Testis (tissue), 5 donors: ENCODE measurements at places on chromosomes 5 and 9. TPM values are rescaled to one million over a fixed set of nuclear protein-coding genes. Genes with fewer than 3 reads are reported as not detected.
A peak's percentile ranks its signal among the peaks of the same experiment; 100 is the strongest.

The TTC16 gene
- 25.0 TPM for total RNA-seq

DNA sequence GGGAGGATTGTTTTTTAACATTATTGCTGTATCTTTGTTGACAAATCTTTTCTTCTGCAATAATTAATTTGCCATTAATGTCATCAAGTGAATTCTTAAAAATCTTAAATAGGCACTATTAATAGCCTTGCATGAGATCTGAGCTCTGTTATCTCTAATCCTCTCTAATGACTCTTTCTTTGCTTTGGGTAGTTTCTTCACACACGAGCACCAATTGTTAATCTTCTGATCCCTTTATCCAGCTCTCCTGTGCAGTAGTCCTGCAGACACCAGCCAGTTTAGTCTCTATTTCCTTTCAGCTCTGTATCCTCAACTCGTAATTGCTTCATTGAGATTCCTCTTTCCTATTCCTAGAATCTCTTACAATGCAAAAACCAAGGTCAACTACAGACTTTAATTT is 8.1 kb downstream of the SPINK14 start:
- no peaks in the 10 kb centered on the region for H3K27me3 ChIP-seq
- H3K36me3 ChIP-seq = no peaks in the 10 kb centered on the region
- H3K4me1 ChIP-seq = no peaks in the 10 kb centered on the region
- DNase-seq = no peak
- no peak overlapping the region for H3K27ac ChIP-seq

DNA sequence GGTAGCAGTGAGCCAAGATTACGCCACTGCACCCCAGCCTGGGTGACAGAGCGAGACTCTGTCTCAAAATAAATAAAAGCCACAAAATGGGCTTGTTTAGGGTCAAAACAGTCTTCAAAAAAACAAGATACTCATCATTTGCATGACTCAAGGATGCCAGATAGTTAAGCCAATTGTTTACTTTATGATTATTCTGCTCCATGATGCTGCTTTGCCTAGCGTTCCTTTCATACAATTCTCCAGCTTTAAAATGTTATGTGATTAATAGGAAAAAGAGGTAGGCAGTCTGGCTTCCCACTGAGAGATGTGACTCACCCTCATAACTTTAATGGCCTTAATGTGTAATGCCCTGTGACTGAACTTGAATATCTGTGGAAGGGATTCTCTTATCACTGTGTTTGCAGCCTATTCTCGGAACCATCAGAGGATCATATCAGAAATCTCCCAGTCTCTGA is 364.6 kb upstream of the TRPC7 start:
- DNase-seq = no peak
- H3K4me3 ChIP-seq = no peak overlapping the region
- H3K4me1 ChIP-seq = no peaks in the 10 kb centered on the region
- no peaks in the 10 kb centered on the region for H3K27me3 ChIP-seq
- no peak overlapping the region for H3K27ac ChIP-seq
- no peaks in the 10 kb centered on the region for H3K36me3 ChIP-seq

The PCAT7 gene
- total RNA-seq = 4.3 TPM

GRCh38 chr5:117594166-117594565 is 1019.5 kb upstream of the SEMA6A start:
- H3K4me3 ChIP-seq = no peak overlapping the region
- peak; percentile 21 for DNase-seq
- H3K36me3 ChIP-seq = no peaks in the 10 kb centered on the region
- no peaks in the 10 kb centered on the region for H3K4me1 ChIP-seq
- no peak overlapping the region for H3K27ac ChIP-seq

DNA sequence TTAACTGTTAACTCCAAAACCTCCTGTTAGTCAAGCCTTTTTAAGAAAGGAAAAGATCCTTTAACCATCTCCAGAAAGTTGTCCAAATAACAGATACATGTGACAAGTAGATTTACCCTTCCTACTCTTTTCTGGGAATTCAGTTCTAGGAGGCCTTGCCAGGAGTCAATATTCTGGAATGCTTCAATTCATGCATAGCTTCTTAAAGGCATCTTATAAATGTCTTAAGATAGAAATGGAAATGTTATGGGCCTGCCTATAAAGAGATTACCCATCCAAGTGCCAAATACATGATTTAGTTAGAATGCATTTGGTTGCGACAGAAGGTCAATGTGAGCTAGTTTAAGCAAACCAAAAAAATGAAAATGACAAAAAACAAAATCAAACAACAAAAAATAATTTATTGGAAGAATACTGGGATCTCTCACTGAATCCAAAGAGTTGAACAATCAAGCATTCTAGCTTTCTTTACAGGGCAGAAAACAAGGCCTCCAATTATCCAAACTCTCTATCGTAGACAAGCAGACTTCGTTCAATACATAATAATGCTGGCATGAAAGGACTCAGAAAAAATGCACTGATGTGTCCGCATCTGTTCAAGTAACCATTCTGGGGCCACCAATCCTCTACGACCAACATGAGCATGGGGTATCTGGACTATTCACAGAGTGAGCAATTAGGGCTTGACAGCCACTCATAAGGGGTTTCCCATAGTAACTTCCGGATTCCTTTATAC is 188.6 kb downstream of the CTNND2 start:
- no peaks in the 10 kb centered on the region for H3K36me3 ChIP-seq
- H3K4me1 ChIP-seq = no peaks in the 10 kb centered on the region
- no peak overlapping the region for H3K27ac ChIP-seq

DNA sequence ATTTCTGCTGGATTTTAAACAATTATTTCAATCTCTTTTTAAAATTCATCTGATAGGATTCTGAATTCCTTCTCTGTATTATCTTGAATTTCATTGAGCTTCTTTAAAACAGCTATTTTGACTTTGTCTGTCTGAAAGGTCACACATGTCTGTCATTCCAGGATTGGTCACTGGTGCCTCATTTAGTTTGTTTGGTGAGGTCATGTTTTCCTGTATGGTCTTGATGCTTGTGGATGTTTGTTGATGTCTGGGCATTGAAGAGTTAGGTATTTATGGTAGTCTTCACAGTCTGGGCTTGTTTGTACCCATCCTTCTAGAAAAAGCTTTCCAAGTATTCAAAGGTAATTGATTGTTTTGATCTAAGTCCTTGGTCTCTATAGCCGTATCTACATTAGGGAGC is 39.1 kb downstream of the DENND4C start:
- no peak overlapping the region for H3K27ac ChIP-seq
- no peak overlapping the region for H3K4me3 ChIP-seq
- no peak for DNase-seq
- H3K4me1 ChIP-seq = no peaks in the 10 kb centered on the region
- no peaks in the 10 kb centered on the region for H3K27me3 ChIP-seq

DNA sequence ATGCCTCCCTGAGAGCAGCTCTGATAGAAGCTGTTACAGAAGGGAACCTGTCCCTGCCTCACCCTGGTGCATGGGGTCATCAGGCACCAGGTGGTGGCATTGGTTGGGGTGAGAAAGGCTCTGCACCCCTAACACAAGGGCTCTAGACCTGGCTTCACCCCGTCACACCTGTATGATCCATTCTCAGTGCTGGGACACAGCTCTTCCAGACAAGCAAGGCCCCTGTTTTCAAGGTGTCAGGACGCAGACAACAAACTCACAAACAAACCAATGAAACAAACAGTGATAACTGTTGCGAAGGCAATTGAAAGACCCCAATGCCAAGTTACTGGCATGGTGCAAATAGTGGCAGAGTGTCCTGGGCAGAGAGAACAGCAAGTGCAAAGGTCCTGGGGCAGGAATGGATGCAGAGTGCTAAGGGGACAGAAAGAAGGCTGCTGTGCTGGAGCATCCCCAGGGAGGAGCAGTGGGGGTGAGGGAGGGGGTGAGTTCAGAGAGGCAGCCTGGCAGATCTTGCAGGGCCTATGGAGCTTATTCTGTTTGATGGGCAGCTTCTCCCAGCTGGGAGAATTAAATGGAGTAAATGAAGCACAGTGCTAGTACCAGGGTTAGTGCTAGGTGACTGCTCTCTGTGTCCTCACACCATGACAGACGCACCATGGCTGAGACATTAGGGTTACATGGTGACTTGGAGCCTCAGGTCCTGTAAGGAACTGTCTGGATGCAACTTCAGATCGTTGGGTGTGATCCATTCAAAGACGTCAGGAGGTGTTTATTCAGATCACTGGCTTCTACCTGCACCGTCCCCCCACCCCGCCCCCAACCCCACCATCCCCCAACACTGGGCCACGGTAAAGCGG is 67.9 kb upstream of the UNC5A start:
- DNase-seq = no peak
- H3K27ac ChIP-seq = no peak overlapping the region
- no peaks in the 10 kb centered on the region for H3K27me3 ChIP-seq

The SIT1 gene
- total RNA-seq = not detected

The SPATA31D4 gene
- total RNA-seq = 6.1 TPM

GRCh38 chr9:72460342-72461312 is 60.8 kb upstream of the TMC1 start:
- DNase-seq = no peak
- H3K4me1 ChIP-seq = no peaks in the 10 kb centered on the region
- no peaks in the 10 kb centered on the region for H3K27me3 ChIP-seq
- no peaks in the 10 kb centered on the region for H3K36me3 ChIP-seq
- H3K27ac ChIP-seq = no peak overlapping the region
- H3K4me3 ChIP-seq = no peak overlapping the region

DNA sequence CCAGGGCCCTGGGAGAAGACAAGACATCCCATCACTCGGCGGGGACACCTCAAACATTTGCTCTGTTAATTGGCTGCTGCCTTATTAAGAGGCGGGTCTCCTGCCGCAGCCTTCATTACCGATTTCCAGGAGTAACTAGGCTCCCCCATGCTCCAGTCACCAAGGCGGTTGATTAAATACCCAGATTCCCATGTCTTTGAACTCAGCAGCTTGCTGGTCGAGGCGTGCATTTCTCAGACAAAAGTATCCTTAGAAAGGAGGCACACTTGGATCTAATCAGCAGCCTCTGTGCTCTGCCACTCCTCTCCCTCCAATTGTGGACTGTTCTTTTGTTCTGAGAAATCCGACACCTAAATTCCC is 228.8 kb downstream of the FSTL4 start:
- H3K27me3 ChIP-seq = no peaks in the 10 kb centered on the region
- no peak overlapping the region for H3K4me3 ChIP-seq
- peak; percentile 12 for DNase-seq
- no peaks in the 10 kb centered on the region for H3K36me3 ChIP-seq
- no peak overlapping the region for H3K27ac ChIP-seq

The LCN10 gene
- 8.3 TPM for total RNA-seq

DNA sequence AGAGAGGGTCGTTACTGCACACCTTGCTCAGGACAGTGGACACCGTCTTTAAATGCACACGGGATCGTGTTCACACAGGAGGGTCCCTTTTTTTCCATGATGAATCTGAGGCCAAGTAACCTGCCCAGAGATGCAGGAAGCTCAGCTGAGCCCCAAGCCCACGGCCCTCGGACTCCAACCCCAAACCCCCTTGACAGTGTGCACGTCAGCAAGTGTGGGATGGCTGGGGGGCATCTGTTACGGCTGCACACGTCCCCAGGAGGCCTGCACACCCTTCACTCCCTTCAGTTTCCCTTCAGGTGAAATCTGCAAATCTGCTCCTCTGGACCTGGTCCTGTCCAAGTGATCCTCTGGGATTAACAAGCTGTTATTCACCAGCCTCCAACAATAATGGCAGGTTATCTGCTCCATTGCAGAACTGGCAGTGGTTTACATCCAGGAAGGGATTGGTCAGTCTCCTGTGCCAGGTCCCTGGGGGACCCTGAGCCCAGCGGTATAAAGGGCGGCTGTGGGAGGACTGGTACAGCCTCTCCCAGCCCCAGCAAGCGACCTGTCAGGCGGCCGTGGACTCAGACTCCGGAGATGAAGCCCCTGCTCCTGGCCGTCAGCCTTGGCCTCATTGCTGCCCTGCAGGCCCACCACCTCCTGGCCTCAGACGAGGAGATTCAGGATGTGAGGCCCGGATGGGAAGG is at the start of gene LCN1:
Gene LCN1 (plus strand): TSS at position 525 of the 692 bp plus-strand sequence. CDS start 58 bp downstream, at position 583.
- no peak within 1 kb of the TSS for H3K4me3 ChIP-seq
- H3K36me3 ChIP-seq = no peaks in the 10 kb centered on the region
- no peaks in the 10 kb centered on the region for H3K4me1 ChIP-seq
- DNase-seq = no peak
- no peak within 1 kb of the TSS for H3K27ac ChIP-seq

The PCDHB10 gene
- 4.9 TPM for total RNA-seq

DNA sequence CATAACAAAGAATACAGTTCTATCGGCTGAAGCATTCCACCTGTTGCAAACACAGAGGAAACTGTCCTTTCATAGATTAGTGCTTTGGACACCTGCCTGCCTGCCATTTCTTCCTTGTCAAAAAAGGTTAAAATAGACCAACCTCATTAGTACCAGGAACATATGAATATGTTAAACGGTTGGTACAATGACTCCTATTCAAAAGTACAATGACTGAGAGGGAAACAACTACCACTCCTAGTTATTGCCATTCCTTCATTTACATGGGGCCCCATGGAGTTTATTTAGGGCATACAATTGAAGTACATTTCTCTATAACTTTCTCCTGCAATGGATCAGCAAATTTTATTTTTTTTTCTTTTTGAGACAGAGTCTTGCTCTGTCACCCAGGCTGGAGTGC is 77.4 kb upstream of the PIP5K1B start:
- no peak overlapping the region for H3K4me3 ChIP-seq
- H3K36me3 ChIP-seq = no peaks in the 10 kb centered on the region
- DNase-seq = no peak
- no peaks in the 10 kb centered on the region for H3K27me3 ChIP-seq
- H3K4me1 ChIP-seq = no peaks in the 10 kb centered on the region
- no peak overlapping the region for H3K27ac ChIP-seq

The FAM78A gene
- 29.7 TPM for total RNA-seq

DNA sequence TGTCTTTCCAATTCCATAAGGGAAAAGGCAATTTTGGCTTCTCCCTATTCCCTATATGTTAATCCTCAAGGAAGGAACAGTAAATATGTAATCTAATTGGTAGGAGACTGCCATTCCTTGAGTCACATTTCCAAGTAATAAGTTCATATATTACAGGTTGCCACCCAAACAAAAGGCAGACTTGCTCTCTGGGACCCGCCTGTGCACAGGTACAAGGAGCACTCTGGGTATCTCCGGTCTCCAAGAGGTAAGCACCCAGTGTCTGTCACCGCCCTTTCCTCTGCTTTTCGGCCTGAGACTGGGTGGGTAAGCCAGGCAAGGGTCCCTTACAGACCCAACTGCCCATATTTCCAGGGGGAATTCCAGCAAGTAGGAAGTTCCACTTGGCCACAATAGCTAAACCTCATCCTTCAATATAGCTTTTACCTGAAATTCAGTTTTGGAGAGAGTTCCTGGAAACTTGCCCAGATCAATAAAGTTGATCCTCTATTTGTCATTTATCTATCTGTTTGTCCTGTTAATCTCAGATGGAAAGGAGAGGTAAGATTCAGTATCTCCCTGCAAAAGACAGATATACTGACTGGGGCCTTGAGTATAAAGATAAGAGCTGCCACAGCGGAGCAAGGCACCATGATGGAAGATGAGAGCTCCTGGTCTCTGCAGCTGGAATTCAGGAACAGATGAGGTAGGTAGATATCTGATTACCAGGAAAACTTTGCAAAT is 81.8 kb downstream of the SUSD1 start:
- H3K4me1 ChIP-seq = peaks cover 7% of the 10 kb centered on the region
- H3K4me3 ChIP-seq = no peak overlapping the region
- no peak overlapping the region for H3K27ac ChIP-seq
- no peaks in the 10 kb centered on the region for H3K27me3 ChIP-seq

- no peaks in the 10 kb centered on the region for H3K27me3 ChIP-seq
- no peaks in the 10 kb centered on the region for H3K4me1 ChIP-seq
- H3K27ac ChIP-seq = no peak overlapping the region
These were observed 127.2 kb downstream of the ENTREP1 start for GRCh38 chr9:69452110-69452782.

GRCh38 chr5:125834438-125835115 is 588.6 kb upstream of the GRAMD2B start:
- no peak overlapping the region for H3K27ac ChIP-seq
- DNase-seq = peak; percentile 22
- peaks cover 6% of the 10 kb centered on the region for H3K4me1 ChIP-seq
- H3K4me3 ChIP-seq = no peak overlapping the region
- no peaks in the 10 kb centered on the region for H3K36me3 ChIP-seq
